AG10803 (cell line): ENCODE measurements at places on chromosomes 5 and 9.
A peak's percentile ranks its signal among the peaks of the same experiment; 100 is the strongest.

DNA sequence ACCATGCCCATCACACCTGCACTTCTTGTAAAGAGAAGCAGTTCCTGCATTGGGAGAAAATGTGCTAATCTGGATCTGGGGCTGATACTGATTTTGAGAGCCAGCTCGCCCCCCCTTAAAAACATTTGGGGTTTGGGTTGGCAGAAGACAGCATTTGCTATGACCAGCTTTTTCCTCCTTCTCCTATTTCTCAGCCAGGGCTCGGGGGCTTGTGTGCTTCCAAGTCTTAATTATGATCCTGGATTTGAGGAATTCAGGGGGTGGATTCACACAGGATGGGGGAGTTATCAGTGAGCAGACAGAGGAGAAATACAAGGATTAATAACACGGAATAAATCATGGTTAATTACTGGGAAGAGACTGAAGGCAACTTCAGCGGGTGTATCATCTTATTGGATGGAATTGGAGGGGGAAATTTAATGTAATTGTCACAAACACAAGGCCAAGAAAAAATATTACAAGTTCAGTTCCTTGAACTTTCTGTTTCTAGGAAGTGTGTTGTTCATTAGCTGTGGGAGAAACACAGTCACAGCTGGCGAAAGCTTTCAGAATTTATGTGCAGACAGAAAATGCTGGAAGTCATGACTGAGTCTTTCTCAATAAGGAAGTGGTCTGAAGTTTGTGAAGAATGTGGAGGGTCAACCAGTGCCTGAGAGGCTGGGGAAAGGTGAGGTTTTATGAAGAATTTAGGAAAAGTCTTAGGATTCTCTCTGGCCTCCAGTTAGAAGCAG lies 15.3 kb downstream of the C9orf152 start:
- DNase-seq = peak; percentile 98

GRCh38 chr9:119052339-119053030 lies 316.8 kb downstream of the BRINP1 start:
- DNase-seq = no peak

GRCh38 chr9:22214497-22215031 lies 205.5 kb upstream of the CDKN2B start:
- peak; percentile 34 for DNase-seq

DNA sequence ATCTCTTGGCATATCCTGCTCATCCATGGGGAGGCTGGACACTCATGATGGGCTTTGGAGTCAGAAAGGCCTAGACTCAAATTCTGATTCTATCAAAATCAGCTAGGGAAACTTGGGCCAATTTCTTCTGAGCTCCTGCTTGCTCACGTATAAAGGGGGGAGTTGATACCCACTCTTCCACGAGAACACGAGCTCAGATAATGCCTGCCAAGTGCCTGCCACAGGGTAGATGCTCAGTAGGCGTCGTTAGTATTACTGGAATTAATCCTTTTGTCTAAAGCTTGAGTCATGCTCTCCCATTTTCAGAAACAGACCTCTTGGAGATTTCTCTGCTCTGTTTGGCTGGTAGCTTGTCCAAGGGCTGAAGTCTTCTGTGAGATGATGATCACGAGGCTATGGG lies 238.3 kb upstream of the MVB12B start:
- DNase-seq = no peak

GRCh38 chr5:132629230-132629944 lies 28.6 kb upstream of the IL13 start:
- no peak for DNase-seq

- DNase-seq = peak; percentile 56
Observed at GRCh38 chr9:35903049-35903448, 3.0 kb upstream of the HRCT1 start.

DNA sequence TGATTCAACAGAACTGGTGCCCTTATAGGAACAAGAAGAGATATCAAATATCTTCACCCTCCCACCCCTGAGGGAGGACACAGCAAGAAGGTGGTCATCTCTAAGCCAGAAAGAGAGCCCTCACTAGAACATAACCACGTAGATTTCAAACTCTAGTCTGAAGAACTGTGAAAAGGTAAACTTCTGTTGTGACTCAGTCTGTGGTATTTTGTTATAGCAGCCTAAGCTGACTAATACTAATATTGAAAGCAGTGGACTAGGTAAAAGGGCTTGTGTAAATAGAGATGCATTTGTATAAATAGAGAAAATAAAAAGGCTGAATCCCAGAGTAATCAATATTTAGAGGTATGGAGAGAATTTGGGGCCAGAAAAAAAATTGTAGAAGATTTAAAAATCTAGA lies 157.6 kb upstream of the CCNH start:
- DNase-seq = no peak

- peak; percentile 85 for DNase-seq
Observed at GRCh38 chr5:53479590-53480415, 626 bp upstream of the FST start.

DNA sequence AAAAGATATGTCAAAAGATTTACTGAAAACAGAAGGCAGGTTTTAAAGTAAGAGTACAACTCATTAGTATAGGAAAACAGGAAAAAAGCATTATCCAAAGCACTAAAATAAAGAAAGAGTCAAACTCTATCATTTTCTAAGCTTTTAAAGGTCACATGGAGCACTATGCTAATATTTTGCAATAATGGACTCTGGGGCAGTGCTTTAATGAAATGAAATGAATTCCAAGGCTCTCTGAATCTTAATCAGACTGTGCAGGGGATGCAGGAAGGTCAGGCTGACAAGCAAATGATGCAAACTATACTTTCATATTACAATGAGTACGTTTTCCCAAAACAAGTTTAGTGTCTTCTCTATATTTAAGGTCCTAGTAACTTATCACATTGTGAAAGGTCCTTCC lies 981.9 kb upstream of the DMAC1 start:
- no peak for DNase-seq

GRCh38 chr9:136928591-136928990 lies 15.9 kb downstream of the FBXW5 start:
- DNase-seq = no peak

DNA sequence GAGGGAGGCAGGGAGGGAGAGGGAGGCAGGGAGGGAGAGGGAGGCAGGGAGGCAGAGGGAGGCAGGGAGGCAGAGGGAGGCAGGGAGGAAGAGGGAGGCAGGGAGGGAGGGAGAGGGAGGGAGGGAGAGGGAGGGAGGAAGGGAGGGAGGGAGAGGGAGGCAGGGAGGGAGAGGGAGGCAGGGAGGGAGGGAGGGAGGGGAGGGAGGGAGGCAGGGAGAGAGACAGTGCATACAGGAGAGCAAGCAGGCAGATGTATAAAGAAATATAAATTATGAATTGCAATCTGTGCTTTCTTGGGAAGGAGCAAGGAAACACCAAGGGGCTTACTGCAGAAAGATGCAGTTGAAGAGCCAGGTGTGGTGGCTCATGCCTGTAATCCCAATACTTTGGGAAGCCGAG lies 147.2 kb upstream of the PANK3 start:
- no peak for DNase-seq

- no peak for DNase-seq
Observed at GRCh38 chr5:168847511-168848073, 268.4 kb upstream of the PANK3 start.

DNA sequence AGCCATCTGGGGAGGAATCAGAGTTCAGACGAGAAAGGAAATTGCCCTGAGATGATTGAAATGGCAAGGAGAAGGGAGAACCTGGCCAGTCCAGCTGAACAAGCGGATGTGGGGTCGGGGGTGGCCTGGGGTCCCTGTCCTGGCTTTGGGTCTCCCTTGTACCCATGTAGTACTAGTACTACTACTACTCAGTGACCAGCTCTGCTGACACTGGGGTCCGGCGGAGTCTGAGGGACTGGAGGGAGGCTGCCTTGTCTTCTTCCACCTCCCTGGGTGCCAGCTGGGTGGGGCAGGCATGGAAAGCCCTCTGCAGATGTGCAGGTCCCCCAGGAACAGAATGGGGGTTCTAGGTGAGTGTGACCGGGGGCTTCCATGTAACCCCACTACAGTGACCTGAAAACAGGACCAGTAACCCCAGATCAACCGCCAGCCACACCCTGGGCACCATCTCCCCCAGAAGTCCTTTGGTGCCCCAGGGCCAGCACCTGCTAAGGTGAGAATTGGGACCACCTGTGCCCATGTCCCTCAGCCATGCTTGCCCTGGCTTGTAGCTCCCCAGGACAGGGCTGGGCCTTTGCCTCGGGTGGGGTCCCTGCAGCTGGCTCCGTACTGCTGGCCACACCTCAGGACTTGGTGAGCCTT lies 89.1 kb upstream of the COL5A1 start:
- DNase-seq = no peak

- no peak for DNase-seq
Observed at GRCh38 chr5:2805080-2805479, 53.6 kb upstream of the IRX2 start.

- DNase-seq = no peak
Observed at GRCh38 chr5:52898961-52899680, 90.0 kb upstream of the ITGA2 start.

DNA sequence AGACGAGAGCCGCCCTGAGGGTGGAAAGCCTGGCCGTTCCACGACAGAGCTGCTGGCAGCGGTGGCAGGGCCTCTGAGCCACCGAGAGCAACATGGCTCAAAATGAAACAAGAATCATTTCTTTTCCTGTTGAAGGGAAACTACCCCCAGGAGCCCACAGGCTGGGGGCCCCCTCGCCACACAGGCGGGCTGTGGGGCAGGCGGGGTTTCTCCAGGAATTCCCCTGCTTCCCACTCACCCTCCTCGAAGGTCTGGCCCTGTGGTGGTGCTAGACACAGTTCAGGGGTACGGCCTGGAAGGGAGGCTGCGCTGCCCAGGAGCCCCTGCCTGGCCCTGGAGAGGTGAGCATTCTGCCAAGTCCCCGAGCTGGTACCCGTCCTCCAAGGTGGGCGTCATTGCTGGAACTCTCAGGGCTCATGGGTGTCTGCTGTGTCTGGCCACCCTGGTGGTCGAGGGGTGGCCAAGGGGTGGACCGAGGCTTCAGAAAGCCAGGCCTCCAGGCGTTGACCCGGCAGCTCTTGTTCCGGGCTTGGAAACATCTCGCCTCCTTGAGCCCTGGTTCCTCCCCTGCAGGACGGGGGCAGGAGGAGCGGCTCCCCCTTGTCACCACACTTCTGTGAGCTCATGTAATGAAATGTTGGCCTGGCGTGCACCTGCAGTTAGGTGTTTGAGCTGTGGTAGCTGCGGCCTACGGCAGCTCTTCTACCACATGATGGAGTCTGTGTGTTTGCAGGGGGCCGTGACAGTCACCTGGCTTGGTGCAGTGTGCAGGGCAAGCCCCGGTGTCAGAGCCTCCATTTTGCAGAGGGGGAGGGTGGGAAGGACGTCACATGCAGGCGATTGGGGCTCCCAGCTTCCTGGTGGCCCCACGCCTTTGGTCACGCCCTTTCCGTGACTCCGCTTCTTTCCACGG lies 65.3 kb downstream of the RXRA start:
- no peak for DNase-seq

- peak; percentile 15 for DNase-seq
Observed at GRCh38 chr9:41229408-41230401, 40.6 kb upstream of the ZNG1F start.

DNA sequence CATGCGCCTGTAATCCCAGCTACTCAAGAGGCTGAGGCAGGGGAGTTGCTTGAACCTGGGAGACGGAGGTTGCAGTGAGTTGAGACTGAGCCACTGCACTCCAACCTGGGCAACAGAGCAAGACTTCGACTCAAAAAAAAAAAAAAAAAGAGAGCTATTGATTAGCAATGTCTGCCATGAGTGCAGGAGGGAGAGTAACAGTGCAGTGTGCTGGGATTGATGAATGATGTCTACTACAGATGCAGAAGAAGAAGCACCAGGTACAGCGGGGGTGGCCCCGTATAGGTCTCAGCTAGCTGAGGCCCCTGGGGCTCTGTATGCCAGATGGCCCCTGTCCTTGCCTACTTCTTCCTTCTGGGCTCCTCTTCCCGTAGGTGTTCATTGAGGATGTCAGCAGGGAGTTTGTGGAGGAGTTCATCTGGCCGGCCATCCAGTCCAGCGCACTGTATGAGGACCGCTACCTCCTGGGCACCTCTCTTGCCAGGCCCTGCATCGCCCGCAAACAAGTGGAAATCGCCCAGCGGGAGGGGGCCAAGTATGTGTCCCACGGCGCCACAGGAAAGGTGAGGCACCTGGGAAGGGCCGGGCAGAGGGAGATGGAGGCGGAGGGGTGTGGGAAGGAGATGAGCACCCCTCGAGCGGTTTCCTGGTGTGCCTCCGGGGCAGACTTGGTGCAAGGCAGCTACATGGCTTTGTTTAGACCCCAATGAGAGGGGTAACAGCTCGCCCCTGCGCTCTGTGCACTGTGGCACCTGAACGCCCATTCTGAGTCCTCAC lies 13.5 kb downstream of the ASS1 start:
- DNase-seq = no peak

GRCh38 chr9:125646621-125647100 lies 60.3 kb downstream of the MAPKAP1 start:
- DNase-seq = no peak

DNA sequence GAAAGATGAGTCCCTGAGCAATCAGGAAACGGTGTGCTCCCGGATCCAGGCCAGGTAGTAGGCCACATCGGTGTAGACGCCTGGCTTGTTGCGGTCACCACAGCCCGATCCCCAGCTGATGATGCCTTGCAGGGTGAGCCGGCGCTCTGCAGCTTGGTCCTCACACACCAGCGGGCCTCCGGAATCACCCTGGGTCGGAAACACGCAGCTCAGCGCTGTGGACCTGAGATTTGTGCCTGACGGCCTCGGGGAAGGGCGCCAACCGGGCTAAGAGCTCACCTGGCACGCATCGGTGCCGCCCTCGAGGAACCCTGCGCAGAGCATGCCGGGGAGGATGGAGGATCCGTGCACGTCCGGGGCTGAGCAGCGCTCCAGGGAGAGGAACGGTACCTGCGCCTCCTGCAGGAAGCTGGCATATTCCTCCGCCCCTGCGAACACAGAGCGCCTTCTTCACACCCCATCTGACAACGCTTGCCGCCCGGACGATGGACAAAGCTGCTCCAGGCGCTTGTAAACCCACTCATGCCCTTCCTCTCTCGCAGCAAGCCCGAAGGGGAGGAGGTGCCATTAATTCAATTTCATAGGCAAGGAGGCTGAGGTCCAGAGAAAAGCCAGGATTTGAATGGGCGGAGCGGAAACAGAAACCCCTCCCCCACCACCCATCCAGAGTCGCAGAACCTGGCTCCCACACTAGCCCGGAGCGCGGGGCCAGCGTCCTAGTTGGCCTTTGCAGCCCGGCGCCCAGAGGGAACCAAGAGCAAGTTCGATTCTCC lies 2.0 kb upstream of the PFN3 start:
- peak; percentile 24 for DNase-seq

GRCh38 chr9:127114606-127115005 lies 7.8 kb downstream of the ANGPTL2 start:
- DNase-seq = no peak

GRCh38 chr9:117549444-117549843 lies 134.6 kb upstream of the ASTN2 start:
- no peak for DNase-seq
